ENCODE measurements at places on chromosomes 13 and 19. TPM values are rescaled to one million over a fixed set of nuclear protein-coding genes. Genes with fewer than 3 reads are reported as not detected.

Gene ATP4A
- total RNA-seq: not detected

Gene ZNF98
- total RNA-seq: not detected

Gene ZNF497
- 0.07 TPM for total RNA-seq

Gene WDR87
- total RNA-seq: not detected

DNA sequence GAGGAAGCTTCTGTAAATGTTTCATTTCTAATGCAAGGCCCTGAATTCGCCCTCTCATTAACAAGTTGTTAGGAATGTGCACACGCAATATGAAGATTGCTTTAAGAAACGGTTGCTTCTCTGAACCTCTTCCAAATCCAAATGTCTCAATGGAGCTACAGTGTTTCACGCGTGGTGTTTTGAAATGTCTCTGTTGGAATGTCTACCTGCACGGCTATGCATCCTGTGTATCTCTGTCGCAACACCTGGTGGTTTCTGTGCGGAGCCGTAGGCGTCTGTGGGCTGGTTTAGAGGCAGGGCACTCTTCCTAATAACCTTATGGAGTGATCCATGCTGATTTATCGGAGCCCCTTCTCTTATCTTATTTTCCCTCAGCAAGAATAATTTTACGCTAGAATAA lies 1584.2 kb upstream of the SLC10A2 start:
- no peak for DNase-seq
- no peaks in the 10 kb centered on the region for H3K27me3 ChIP-seq
- H3K36me3 ChIP-seq: no peaks in the 10 kb centered on the region
- no peak overlapping the region for H3K27ac ChIP-seq
- no peak overlapping the region for H3K4me3 ChIP-seq
- H3K4me1 ChIP-seq: no peaks in the 10 kb centered on the region

DNA sequence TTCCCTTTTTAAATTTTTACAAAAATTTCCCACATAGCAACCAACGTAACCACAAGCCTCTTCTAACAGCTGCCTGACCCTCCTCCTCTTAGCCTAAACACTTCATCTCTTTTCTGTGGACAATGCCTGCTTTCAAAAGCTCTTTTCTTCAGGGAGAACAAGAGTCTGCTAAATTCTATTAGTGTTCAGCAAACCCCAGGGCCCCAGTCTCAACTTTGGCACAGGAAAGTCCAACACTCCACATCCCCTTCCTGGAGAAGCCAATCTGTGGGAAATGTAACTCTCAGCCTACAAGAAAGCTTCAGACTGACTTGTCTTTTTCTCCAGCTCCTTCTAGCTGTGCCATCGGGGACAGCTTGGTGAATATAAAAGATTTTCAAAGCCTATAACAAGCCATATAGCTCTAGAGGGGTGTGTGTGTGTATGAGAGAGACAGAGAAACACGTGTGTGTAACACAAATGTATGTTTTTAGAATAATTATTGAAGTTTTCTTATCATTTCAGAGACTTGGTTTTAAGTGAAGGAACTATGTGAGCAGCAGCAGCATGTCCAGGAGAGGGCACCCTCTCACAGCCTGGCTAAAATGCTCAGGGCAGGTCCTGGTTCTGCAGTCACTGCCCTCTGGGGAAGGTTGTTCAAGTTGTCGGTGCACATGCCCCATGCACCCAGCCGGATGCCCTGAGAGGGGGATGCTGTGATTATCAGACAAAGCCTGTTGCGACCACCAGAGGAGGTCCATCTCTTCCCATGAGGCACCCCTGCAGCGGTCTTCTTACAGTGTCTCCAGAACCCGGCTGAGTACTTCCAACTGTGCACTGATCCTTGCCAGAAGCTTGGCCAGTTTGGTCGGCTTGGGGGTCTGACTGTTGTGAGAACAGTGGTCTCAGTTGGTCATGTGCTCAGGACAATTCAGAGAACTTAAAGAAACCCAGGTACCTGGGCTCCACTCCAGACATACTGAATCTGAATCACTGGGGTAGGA lies 34.4 kb downstream of the CCDC70 start:
- no peaks in the 10 kb centered on the region for H3K27me3 ChIP-seq
- H3K36me3 ChIP-seq: no peaks in the 10 kb centered on the region
- H3K4me1 ChIP-seq: no peaks in the 10 kb centered on the region
- H3K27ac ChIP-seq: no peak overlapping the region
- H3K4me3 ChIP-seq: no peak overlapping the region
- DNase-seq: no peak

DNA sequence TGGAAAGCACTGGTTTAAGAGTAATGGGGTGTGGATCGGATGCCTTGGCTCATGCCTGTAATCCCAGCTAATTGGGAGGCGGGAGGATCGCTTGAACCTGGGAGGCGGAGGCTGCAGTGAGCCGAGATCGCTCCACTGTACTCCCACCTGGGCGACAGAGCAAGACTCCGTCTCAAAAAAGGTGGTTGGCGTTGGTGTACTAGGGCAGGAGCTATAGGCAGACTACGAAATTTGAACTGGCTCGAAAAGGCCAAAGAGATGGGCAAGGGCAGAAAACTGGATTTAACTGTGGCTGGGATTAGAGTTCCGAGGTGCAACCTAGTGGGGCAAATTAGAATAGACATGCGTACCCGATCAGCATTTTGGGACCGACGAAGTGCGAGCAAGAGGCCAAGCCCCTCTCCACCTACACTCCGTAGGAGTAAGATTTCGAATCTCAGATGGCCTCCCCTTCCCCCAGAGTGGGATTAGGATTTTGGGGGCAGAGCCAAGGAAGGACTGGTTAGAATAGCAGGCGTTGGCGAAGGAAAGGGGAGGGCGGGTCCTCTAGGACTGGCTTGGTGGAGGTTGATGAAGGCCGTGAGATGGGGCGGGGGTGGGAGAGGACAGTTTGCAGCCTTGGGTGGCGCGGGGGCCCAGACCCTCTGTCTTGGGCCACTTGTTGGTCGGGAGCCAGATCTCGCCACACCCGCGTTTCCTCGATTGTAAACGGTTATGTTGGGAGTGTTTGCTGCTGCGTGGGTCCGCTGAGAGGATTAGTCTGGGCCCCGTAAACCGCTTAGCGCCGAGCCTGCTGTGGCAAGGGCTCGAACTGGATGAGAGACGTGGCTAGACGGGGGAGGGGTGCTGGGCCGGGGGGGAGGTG lies 2.0 kb upstream of the INAFM1 start:
- H3K4me1 ChIP-seq: peaks cover 14% of the 10 kb centered on the region
- no peaks in the 10 kb centered on the region for H3K27me3 ChIP-seq
- no peak for DNase-seq
- peak overlapping the region; percentile 95 for H3K27ac ChIP-seq

DNA sequence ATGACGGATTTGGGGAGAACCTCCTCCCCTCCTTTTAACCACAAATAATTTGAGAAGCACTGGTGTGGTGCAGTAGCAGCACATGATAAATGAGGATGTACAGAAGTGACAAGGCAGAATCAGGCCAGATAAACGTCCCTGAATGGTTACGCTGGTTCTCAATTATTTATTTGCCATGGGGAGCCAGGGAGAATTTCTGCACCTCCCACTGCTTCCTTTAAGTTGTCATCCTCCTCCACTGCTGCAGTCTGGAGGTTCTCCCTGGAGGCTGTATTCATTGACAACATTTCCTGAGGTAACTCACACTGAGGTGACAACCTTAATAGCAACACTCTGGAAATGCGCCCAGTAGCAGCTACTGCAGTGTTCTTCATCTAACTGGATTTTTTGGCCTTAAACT lies 308.9 kb upstream of the SLITRK1 start:
- no peak overlapping the region for H3K4me3 ChIP-seq
- no peaks in the 10 kb centered on the region for H3K4me1 ChIP-seq
- no peaks in the 10 kb centered on the region for H3K27me3 ChIP-seq
- no peak for DNase-seq
- no peak overlapping the region for H3K27ac ChIP-seq

All from gastrocnemius medialis (tissue), 4 donors.